ENCODE measurements at places on chromosomes 1 and 21.

DNA sequence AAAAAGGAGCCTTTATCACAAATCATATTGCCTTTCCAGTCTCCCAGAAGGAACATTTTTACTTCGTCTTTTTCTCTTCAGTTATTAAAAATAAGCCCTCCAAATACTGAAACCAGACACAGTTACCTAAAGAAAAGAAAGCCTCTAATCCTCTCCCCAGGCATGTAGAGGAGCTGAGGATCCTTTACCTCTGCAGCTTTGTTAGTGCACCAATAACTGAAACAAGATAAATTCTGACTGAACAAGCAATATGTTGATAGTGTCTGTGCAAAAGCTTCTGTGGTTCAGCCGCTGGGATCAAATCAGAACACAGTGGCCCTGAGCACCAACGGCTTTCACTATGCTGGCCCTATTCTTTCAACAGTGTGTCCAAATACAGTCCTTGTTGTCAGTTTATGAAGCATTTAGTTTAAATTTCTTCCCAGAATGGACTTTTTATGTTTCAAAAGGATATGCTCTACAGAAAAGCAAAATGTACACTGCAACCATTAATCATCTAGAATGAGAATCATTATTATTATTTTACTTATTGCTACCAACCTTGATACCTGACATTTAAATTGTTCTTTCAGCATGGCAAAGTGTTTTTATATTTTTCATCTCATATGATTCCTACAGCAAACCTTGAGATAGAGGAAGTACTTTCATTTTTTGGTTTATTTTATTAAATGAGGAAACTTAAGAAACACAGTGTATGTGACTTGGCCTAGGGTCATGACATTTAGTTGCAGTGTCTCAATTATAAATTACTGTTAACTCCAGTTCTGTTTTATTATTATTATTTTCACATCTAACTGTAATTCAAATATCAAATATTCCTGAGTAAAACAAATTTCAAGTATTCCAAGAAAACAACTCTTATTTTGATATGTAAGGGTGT is 217.9 kb downstream of the NEGR1 start:
- no peak for DNase-seq

GRCh38 chr1:205658943-205659581 is 21.2 kb downstream of the SLC45A3 start:
- peak; percentile 74 for DNase-seq

GRCh38 chr1:80158771-80159170 is 1152.2 kb upstream of the ADGRL4 start:
- DNase-seq, result no peak

DNA sequence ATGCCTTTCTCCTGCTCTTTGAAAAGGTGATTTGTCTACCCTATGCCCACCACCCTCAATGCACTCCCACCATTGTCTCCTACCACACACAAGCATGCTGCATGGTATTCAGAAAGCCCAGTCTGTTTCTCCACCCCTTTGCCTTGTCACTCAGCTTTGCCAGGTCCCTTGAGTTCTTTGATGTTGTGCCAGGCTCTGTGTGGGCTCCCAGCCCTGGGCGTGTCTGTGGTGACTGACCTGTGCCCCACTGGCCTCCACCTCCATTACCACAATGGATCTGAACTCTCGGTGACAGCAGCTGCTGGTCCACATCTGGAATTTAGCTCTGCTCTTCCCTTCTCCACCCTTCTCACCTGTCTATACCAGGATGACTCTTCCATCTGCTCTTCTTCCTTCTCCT is 34.9 kb downstream of the ATP2B4 start:
- no peak for DNase-seq

GRCh38 chr1:3708791-3709190 is 43.5 kb upstream of the CCDC27 start:
- no peak for DNase-seq

GRCh38 chr1:164433141-164433817 is 125.7 kb upstream of the PBX1 start:
- no peak for DNase-seq

GRCh38 chr1:59903141-59903754 is 23.3 kb downstream of the CYP2J2 start:
- peak; percentile 7 for DNase-seq

- DNase-seq, result no peak
Observed at GRCh38 chr1:215669806-215670491, 102.8 kb downstream of the KCTD3 start.

- no peak for DNase-seq
Observed at GRCh38 chr1:217484871-217485270, 146.0 kb downstream of the GPATCH2 start.

DNA sequence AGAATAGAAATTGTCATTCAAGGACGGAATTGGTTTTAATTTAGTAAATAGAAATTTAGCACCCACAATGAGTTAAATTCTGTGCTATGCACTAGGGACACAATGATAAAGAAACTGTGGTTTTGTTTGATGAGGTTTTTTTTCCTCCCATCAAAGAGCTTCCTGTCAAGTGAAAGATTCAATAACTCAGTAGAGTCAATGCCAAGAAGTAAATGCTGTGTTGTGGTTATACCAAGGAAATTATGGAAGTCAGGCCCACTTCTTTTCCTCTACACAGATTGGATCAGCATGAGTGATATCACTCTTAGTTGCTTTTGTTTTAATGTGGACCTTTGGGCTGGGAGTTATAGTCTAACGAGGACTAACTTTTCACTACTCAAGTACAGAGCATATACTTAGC is 1269.6 kb upstream of the ADGRL2 start:
- no peak for DNase-seq

- peak; percentile 80 for DNase-seq
Observed at GRCh38 chr1:179129702-179130473, 48.0 kb downstream of the TOR3A start.

DNA sequence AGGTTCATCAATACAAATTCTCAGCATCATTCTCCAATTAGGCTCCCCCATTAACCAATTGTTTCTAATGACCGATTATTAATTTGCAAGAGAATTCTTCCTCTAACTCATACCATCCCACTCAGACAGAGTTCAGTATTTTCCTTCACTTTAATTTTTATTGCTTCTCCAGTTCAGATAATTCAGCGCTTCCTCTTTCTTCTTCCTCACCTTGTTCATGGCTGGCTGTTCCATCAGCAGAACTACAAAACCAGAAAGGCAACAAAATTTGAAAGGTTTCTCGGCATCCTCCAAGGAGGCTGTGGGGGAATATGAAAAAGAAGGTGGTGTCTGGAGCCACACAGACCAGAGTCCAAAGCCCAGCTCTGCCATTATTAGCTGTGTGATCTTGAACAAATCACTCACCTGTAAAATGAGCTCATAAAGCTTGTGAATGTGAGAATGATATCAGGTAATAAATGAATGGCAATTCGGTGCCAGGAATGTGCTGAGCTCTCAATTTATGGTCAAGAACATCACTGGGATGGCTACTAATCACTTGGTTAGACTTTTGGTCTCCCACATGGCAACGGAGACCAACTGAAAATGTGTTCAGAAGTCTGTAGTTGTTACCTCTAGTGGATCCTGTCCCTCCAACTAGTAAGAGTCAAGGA is 11.7 kb upstream of the ZNF436 start:
- no peak for DNase-seq

GRCh38 chr1:3333903-3334302 is 120.6 kb upstream of the ARHGEF16 start:
- DNase-seq, result no peak

- DNase-seq, result no peak
Observed at GRCh38 chr1:6783221-6783620, 2.0 kb upstream of the CAMTA1 start.

DNA sequence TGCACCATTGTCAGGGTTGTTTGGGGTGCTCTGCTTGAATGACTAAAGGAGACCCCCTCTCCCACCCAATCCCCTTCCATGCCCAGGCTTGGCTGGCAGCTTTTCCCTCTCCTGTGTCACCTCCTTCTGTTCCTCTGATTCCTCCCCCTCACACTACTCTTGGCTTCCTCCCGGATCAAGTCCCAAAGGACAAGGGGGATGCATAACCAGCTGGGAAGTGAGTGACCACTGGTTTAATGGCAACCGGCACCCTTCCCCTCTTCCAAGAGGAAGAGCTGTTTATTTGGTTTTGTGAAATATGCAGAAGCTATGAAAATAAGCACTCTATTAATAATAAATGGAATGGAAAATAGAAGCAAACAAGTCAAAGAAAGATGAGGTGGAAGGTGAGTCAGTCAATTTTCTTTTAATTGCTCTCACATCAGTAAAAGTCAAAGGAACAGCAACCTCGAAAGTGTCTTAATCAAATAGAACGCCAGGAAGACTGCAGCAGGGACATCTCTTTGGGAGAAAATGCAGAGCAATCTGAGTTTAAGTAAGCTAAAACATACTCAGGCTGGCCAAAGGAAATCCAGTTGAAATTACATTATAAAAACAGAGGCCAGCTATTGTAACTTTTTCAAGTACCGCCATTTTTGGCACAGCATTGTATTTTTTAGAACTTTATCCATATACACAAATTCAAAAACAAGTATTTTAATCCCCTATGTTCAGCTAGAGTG is 322.5 kb downstream of the SIPA1L2 start:
- DNase-seq, result no peak

- DNase-seq, result no peak
Observed at GRCh38 chr1:159927849-159928431, 2.6 kb upstream of the TAGLN2 start.

- DNase-seq, result no peak
Observed at GRCh38 chr1:59516881-59517280, 220.0 kb downstream of the FGGY start.

- no peak for DNase-seq
Observed at GRCh38 chr1:240650877-240651276, 38.9 kb upstream of the GREM2 start.

DNA sequence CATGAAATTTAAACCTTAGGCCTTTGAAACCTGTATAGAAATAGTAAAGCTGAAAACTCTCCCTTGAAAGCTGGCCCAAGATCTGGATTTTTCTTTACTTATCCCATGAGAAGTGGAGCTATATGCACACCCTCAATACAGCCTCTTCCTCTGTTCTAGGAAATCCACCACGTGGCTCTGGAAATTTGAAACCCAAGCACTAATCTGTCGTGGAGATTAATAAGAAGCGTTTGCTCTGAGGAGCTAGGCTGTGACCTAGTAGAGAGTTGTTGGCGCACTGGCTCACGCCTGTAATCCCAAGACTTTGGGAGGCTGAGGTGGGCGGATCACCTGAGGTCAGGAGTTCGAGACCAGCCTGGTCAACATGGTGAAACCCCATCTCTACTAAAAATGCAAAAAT is 291.3 kb upstream of the PLXNA2 start:
- no peak for DNase-seq

DNA sequence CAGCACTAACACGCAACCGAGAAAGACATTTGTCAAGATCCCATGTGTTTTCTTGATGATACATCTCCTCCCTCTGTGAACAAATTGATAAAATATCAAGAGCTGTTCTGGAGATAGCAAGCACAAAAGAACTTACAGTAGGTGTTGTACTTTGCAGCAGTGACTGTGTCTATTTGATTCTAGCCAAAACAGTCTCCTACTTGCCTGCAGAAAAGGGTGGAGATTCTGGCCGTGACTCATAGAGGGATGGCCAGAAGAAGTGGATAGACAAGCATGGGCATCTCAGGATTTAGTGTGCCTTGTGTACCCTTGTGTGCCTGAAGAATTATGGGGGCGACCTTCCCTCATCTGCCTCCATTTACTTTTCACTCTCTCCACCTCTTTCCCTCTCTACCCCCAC is 458.4 kb upstream of the LRRC7 start:
- DNase-seq, result no peak

GRCh38 chr1:27130798-27131197 is 24.1 kb downstream of the SLC9A1 start:
- DNase-seq, result no peak

GRCh38 chr1:168280296-168280927 is at the start of gene TBX19:
Gene TBX19, plus strand, starts transcription at chr1:168280877. Its CDS starts 214 bp downstream, at chr1:168281091.
- DNase-seq, result no peak

DNA sequence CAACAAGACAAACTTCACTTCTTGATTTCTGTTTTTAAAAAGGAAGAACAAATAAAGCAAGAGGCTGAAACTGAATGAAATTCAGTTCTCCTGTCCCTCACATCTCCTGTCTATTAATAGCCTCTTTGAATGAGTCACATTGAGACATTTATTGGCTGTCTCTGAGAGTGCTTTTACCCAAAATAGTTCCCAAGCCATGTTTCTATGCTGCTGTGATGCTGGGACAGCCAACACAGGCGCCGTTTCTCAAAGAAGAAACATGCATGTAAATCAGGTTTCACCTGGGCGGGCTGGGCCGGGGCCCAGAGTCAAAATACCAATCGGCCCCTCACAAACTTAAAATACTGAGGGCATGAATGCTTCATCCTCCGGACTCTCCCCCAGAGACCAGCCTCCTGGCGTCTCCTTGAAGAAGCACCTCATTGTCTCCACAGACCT is 105.2 kb downstream of the EDEM3 start:
- DNase-seq, result no peak

DNA sequence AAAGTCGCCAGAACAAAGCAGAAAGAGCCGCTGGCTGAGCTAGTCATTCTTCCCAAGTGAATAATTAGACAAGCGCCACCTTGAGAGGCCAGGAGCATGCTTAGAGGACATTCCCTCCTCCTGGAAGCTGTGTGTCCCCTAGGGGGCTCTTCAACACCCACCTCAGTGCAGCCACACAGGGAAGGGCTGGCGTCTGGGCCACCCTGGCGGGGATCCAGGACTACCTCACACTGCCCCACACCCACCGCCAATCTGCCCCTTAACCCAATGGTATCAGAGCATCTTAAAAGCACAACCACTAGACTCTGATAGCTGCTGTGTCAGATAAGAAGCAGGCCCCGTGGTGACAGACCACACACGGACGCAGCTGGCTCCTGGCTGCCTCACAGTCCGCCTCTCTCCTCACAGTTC is 24.9 kb downstream of the SETD4 start:
- no peak for DNase-seq

DNA sequence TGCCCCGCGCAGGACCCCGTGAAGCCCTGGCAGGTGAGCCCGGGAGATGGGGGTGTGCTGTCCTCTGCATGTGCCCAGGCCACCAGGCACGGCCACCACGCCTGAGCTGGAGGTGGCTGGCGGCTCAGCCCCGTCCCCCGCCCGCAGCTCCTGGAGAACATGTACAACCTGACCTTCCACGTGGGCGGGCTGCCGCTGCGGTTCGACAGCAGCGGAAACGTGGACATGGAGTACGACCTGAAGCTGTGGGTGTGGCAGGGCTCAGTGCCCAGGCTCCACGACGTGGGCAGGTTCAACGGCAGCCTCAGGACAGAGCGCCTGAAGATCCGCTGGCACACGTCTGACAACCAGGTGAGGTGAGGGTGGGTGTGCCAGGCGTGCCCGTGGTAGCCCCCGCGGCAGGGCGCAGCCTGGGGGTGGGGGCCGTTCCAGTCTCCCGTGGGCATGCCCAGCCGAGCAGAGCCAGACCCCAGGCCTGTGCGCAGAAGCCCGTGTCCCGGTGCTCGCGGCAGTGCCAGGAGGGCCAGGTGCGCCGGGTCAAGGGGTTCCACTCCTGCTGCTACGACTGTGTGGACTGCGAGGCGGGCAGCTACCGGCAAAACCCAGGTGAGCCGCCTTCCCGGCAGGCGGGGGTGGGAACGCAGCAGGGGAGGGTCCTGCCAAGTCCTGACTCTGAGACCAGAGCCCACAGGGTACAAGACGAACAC is 1.8 kb downstream of the TAS1R3 start:
- no peak for DNase-seq

Data from CD4-positive, alpha-beta T cell treated with Interleukin-17A for 1 hour (primary cell).